Muscle of leg (tissue), 16 donors: ENCODE measurements at places on chromosomes 16 and 17. TPM values are rescaled to one million over a fixed set of nuclear protein-coding genes. Genes with fewer than 3 reads are reported as not detected.

DNA sequence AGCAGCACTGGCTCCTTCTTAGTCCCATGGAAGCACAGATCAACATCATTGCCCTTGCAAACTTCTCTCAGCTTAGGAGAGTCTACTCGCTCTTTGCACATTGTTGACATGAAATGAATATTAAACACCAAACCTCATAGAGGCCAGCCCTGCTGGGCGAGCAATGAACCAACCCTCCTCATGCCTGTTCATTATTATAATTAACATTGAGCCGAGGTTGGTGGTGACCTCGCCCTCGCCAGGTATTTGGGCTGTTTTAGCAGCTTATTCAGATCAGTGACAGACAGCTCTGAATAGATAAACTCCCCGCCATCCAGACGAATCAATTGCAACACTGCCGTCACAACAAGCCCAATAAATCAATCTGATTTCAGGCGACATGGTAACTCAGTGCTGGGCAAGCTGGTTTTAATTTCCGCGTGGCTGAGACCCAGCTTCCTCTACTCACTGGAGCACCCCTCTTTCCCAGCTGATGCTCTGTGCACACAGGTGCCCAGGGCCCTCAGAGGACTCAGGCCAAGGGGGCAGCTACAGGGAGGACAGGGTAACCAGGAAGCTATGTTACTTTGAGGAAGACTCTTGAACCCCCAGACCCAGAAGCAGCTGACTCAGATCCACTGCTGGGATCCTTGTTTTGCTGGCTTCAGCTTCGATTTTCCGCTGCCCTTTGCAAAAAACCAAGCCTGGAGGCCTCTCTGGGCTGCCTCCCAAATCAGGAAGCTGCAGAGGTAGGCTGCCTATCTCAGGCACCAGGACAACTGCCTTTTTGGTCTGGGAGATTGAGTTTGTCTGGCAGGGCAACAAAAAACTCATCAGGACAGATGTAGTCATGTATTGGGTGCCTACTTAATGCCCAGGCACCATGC is 10.7 kb upstream of the SEZ6 start:
- no peak overlapping the region for H3K4me3 ChIP-seq
- H3K27ac ChIP-seq = no peak overlapping the region
- no peaks in the 10 kb centered on the region for H3K36me3 ChIP-seq
- peaks cover 71% of the 10 kb centered on the region for H3K27me3 ChIP-seq

Gene XAF1
- total RNA-seq = 8.3 TPM

DNA sequence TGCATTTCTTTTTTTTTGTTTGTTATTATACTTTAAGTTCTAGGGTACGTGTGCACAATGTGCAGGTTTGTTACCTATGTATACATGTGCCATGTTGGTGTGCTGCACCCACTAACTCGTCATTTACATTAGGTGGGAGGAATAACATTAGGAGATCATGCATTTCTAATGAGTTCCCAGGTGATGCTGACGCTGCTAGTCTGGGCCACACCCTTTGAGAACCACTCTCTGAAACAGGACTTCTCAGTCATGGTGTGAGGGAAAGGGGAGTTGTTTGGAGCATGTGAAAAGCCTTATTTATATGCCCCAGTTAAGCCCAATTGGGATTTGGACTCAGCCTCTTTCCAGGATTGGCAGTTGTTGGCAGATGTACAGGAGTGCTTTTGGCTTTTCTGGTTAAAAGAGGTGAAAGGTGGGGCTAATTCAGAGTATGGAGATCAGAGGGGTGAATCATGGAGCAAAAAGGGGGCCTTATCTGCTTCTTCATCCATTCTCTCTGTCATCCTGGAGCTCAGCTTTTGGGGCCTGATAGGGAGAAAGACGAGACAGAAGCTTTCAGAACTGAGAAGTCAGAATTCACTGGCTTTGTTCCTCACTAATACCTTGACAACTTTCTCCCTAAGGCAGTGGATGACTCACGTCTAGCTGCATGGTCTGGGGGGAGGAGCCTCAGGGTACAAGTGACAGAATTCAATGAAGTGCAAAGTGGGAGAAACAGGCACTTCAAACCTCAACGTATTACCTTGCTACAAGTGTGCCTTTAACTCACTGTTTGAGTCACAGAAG is 180.0 kb upstream of the CACNG3 start:
- no peak overlapping the region for H3K27ac ChIP-seq
- no peaks in the 10 kb centered on the region for H3K36me3 ChIP-seq
- no peaks in the 10 kb centered on the region for H3K4me1 ChIP-seq
- no peak overlapping the region for H3K4me3 ChIP-seq

GRCh38 chr17:33225509-33225908 is 67.6 kb downstream of the ASIC2 start:
- H3K4me1 ChIP-seq = no peaks in the 10 kb centered on the region
- no peak overlapping the region for H3K27ac ChIP-seq
- H3K36me3 ChIP-seq = no peaks in the 10 kb centered on the region
- H3K27me3 ChIP-seq = peaks cover 2% of the 10 kb centered on the region

Gene PLEKHH3
- 44.1 TPM for total RNA-seq

DNA sequence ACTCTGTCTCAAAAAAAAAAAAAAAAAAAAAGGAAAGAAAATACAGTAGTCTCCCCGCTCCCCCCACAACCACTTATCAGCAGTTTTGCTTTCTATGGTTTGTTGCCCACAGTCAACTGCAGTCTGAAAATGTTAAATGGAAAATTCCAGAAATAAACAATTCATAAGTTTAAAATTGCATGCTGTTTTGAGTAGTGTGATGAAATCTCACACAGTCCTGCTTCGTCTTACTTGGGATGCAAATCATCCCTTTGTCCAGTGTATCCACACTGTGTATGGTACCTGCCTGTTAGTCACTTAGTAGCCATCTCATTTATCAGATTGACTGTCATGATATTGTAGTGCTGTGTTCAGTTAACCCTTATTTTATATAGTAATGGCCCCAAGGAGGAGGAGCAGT is 41.5 kb downstream of the NF1 start:
- DNase-seq = no peak

DNA sequence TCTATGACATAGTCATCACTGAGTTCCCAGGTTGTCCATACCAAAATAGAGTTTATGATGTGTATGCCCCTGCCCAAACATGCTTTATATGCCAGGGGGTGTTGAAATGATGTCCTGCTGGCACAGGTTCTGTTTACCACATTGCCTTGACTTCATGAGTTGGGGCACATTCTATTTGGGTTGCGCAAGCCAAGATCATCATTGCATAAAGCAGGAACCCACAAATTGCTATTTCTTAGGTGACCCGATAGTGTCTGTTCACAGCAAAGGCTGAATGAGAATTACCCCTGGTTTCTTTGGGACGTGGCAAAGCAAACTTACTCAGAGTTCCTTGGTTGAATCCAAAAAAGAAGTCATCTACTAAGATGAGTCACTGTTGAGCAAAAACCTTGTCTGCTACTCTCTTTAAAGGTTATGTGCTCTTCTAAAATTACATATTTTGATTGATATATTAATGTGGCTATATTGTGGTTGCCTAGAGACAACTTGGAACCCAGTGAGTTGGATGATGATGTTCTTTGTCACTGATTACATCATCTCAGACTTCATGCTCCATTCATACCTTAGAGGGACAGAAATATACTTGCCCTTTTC is 912.6 kb upstream of the SOX9 start:
- H3K27ac ChIP-seq = no peak overlapping the region
- no peak overlapping the region for H3K4me3 ChIP-seq
- H3K4me1 ChIP-seq = no peaks in the 10 kb centered on the region
- no peaks in the 10 kb centered on the region for H3K27me3 ChIP-seq
- no peak for DNase-seq

Gene TMEM114
- not detected for total RNA-seq

- no peaks in the 10 kb centered on the region for H3K36me3 ChIP-seq
- no peak overlapping the region for H3K4me3 ChIP-seq
- peaks cover 87% of the 10 kb centered on the region for H3K27me3 ChIP-seq
Observed at GRCh38 chr16:86344881-86345280, 165.4 kb upstream of the FOXF1 start.

Gene UTS2R
- total RNA-seq = 2.2 TPM

Gene CMTM1
- total RNA-seq = 6.6 TPM

- no peaks in the 10 kb centered on the region for H3K27me3 ChIP-seq
- no peak overlapping the region for H3K4me3 ChIP-seq
- H3K36me3 ChIP-seq = peaks cover 9% of the 10 kb centered on the region
- no peaks in the 10 kb centered on the region for H3K4me1 ChIP-seq
- peak; percentile 31 for DNase-seq
Observed at GRCh38 chr16:19497176-19497575, 24.7 kb downstream of the GDE1 start.

DNA sequence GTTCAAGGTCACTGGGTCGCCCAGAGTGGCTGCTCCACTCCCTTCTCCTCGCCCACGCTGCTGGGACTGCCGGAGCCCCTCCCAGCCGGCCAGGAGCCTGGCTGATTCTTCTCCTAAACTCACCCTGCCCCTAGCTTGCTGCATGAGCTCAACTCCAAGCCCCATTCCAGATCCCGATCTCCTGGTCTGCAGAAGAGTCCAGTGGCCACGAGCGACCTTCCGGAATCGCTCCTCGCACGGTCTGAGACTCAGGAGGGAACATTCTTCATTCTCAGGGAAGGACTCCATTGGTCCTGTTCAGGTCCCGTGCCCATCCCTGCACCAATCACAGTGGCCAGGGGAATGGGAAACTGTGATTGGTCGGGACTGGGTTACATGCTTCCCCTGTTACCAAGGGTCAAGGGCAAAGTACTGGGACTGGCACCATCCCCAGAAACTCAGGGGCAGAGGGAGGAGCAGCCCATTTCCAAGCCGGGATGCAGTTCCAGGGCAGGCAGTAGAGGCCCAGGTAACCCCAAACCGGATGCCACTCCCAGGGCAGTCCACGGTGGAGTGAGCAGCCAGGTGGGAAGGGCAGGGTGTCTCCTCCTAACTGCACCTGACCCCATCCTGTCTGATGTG is 24.5 kb upstream of the CIBAR2 start:
- H3K4me1 ChIP-seq = peaks cover 56% of the 10 kb centered on the region
- peak; percentile 89 for DNase-seq
- H3K27me3 ChIP-seq = no peaks in the 10 kb centered on the region
- no peaks in the 10 kb centered on the region for H3K36me3 ChIP-seq
- peak overlapping the region; percentile 91 for H3K27ac ChIP-seq
- H3K4me3 ChIP-seq = peak overlapping the region; percentile 8

Gene KRT28
- total RNA-seq = not detected

DNA sequence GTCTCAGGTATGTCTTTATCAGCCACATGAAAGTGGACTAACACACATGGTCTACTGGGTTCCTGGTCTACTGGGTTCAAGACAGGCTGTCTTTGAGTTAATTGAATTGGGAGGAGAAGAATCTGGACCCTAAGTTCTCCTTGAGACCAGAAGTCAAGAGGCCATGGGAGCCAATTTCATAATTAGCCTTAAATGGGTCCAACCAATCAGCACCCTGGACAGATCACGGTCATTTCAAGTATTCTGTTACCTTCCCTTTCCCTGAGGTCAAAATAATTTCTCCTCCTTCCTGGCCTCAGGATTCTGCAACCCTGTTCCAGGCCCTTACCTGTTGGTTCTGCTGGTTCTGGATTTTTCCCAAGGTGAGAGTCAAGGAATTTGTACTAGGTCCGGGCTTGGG is 23.8 kb downstream of the OSBPL7 start:
- H3K27ac ChIP-seq = no peak overlapping the region
- no peak for DNase-seq
- H3K27me3 ChIP-seq = peaks cover 9% of the 10 kb centered on the region
- no peaks in the 10 kb centered on the region for H3K4me1 ChIP-seq

GRCh38 chr17:64750891-64751677 is 89.0 kb upstream of the SMURF2 start:
- no peak overlapping the region for H3K27ac ChIP-seq
- no peak overlapping the region for H3K4me3 ChIP-seq
- peaks cover 31% of the 10 kb centered on the region for H3K36me3 ChIP-seq
- no peak for DNase-seq

DNA sequence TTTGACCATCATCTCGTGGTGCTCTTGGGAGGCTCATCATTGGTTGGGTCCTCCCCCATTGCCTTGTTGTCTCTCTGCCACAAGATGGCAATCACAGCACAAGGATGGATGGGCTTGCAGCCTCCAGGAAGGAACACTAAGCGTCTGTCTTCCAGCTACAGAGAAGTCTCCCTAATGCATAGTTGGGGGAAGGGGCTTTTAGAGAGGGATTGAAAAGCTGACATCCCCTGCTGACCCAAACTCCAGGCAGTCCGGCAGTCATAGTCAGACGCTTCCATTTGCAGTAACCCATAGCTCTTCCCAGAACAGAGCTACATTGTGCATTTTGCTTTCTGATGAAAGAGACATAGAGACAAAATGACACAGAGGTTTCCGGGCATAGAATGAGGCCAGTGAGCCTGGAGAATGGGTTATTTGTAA is 111.4 kb downstream of the UTP18 start:
- no peaks in the 10 kb centered on the region for H3K27me3 ChIP-seq
- no peak overlapping the region for H3K4me3 ChIP-seq
- peak; percentile 83 for DNase-seq

Gene MT4
- not detected for total RNA-seq
